ENCODE measurements at places on chromosomes 11 and 22.

GRCh38 chr11:124762624-124763155 is 600 bp upstream of the ESAM start:
- no peak for DNase-seq

DNA sequence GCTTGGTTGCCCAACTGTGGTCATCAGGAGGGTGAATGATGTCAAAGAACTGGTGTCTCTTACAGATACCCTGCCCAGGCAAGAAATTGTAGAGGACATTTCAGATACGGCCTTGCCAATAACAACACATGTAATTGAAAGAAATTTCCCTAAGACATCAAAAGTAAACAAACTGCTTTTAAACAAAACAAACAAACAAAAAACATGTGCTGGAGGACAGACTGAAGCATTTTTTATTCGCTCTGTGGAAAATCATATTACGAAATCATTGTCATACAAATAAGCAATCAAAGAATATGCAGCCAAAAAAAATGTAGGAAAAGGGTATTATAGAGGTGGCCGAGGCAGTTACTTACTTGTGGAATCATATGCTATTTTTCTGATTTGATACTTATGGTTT is 52.1 kb upstream of the MYEOV start:
- no peak for DNase-seq

DNA sequence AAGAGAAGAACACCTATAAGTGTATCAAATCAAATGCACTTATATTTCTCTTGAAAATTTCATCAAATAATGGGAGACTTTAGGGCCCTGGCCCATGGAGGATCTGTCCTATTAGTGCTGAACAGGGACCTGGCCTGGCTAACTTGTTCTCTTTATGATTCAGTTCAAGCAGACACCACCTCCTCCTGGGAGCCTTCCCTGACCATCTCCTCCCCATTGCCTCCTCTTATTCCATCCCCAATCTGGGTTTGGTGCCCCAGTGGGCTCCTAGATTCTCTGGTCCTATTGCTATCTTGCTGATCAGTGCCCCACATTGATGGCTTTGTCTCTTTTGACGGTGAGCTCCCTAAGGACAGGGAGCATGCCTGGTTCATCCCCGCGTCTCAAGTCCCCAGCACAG is 60.1 kb downstream of the MICAL2 start:
- no peak for DNase-seq

GRCh38 chr11:80505771-80506170 is 1064.9 kb upstream of the TENM4 start:
- no peak for DNase-seq

DNA sequence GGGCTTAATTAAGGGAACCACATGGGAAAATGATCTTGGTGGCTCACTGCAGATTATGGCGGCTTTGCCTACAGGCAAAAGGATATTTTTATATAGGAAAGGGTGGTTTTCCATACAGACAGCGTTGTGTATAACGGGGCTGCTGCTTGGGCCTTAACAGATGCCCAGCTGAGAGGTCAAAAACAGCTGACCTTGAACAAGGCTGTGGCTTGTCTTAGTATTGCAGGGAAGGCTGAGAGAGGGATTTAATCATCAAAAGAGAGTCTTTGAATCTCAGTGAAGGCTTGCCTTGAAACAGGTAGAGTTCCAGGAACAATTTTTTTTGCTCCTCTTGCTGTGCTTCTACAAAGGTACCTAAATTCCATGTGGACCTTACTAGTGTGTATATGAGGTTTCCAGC is 301.6 kb upstream of the C11orf87 start:
- no peak for DNase-seq

DNA sequence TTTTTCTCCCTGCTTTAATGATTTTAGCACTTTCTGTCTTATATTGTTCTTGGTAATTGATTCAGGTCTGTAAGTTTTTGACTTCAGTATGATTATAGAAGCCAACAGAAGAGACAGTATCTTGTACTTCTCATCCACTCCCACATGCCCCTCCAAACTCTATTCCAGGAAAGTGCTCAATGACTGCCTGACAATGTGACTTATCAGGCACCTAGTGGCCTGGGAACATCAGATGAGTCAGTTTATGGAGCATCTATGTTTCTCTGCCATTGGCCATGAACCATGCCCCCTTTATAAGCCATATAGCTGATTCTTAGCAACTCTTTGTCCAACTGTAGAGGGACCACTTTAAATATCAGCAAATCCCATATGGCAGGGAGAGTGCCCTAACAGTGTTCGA is 179.2 kb upstream of the MTMR2 start:
- no peak for DNase-seq

GRCh38 chr22:48633996-48634836 is 1193.5 kb downstream of the BRD1 start:
- DNase-seq = no peak

DNA sequence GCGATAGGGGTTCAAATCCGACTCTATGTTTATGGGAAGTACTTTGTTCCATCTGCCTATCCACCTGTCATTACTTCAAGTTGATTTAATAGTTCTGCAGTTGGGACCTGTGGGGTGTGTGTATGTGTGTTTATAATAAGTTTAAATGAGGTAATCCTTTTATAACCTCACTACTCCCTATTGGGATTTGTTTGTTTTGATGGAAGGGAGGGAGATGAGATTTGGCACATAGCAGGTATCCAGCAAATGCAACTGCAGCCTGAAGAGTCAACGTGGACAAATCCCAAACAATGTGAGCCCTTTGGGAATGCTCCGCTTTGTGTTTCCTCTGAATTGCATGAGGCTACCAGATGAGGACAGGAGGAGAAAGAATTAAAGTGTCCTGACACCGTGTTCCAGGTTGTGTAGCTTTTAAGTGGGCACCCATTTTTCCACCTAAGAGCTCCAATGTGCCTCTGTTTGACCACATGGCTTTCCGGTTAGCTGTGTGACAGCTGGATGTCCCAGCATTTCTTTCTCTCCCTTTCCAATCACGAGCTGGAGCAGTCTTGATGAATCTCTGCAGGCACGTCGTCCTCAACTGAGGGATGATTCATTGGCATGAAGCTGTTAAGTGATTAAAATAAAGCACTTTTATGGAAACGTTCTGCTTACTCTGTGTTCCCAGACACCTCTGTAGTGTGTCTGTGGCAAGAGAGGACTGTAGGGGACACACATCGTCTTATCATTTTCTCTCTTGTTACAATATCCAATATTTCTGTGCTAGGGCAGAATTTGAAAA is 610.7 kb downstream of the NTM start:
- DNase-seq = no peak

GRCh38 chr22:49903322-49904039 is 14.8 kb downstream of the ALG12 start:
- no peak for DNase-seq

GRCh38 chr22:49209452-49210195 is 618.0 kb downstream of the BRD1 start:
- DNase-seq = no peak

- DNase-seq = no peak
Observed at GRCh38 chr11:10797531-10797930, 11.2 kb downstream of the EIF4G2 start.

- DNase-seq = no peak
Observed at GRCh38 chr11:44878711-44879110, 72.0 kb downstream of the TP53I11 start.

GRCh38 chr11:13134066-13134465 is 125.0 kb downstream of the RASSF10 start:
- DNase-seq = no peak

DNA sequence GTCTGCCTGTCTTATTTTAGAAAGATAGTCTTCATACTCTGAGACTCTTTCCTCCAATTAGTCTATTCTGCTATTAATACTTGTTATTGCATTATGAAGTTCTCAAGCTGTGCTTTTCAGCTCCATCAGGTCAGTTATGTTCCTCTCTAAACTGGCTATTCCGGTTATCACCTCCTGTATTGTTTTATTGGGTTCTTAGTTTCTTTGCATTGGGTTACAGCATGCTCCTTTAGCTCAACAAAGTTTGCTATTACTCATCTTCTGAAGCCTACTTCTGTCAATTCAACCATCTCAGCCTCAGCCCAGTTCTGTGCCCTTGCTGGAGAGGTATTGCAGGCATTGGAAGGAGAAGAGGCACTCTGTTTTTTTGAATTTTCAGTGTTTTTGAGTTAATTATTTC is 21.0 kb upstream of the OR5AK2 start:
- DNase-seq = no peak

- DNase-seq = no peak
Observed at GRCh38 chr11:100719809-100720221, 32.7 kb downstream of the ARHGAP42 start.

GRCh38 chr11:83970061-83970671 is 684.0 kb upstream of the CCDC90B start:
- no peak for DNase-seq

DNA sequence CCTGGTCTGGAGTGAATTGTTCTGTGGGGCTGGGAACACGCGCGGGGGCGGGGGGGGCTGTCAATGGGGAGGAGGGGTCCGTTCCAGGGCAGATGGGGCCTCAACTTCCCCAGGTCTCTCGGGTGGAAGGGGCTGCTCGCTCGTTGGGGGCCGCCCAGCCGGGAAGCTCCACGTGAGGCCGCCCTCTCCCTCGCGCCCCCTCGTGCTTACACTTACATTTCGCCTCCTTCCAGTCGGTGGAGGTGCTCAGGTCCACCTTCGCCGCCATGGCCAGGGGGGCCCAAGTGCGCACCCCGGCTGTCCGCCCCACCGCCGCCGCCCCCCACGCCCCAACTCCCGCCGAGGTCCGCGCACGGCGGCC is 452 bp downstream of the MACROD1 start:
- DNase-seq = no peak

DNA sequence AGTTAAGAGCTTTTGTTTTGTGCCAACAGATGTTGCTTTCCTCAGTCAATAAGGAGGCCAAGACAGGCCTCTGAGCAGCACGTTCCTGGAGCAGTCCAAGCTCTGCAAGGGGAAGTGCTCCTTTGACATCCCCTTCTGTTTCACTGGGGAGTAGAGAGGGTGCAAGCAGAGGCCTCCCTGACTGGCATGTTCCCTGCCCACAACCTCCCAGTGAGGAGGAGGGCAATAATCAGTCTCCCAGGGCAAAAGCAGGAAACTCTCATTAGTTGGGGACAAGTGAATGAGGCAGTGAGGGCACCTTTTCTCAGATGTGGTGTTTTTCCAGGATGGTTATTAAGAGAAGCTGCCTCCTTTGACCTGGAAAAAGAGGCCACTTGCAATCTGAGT is 79.5 kb upstream of the ZBED5 start:
- DNase-seq = no peak

GRCh38 chr11:46445920-46446771 is 54.6 kb upstream of the CHRM4 start:
- no peak for DNase-seq

- no peak for DNase-seq
Observed at GRCh38 chr11:7576726-7577290, 63.0 kb downstream of the PPFIBP2 start.

DNA sequence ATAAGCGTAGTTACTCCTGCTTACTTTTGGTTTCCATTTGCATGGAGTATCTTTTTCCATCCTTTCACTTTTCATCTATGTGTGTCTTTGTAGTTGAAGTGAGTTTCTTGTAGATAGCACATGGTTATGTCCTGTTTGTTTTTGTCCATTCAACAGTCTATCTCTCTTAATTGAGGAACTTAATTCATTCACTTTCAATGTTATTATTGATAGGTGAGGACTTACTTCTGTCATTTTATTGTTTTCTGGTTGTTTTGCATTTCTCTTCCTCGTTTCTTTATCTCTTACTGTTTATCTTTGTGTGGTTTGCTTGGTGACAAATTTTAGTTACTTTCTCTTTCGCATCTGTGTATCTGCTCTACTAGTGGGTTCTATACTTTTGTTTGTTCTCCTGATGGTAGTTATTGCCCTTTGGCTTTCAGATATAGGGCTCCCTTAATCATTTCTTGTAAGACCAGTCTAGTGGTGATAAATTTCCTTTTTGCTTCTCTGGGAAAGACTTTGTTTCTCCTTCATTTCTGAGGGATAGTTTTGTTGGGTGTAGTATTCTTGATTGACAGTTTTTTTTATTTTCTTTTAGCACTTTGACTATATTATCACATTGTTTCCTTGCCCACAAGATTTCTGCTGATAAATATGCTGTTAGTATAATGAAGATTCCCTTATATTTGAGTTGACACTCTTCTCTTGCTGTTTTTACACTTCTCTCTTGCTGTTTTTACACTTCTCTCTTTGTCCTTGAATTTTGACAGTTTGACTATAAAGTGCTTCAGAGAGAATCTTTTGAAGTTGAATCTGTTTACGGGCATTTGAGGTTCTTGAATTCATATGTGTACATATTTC is 9.0 kb upstream of the RAG1 start:
- no peak for DNase-seq

Measured in HS-27A (cell line).